ENCODE measurements at places on chromosomes 11 and 22.
A peak's percentile ranks its signal among the peaks of the same experiment; 100 is the strongest.

- DNase-seq, result peak; percentile 60
These were observed 2.6 kb upstream of the GCAT start for GRCh38 chr22:37804881-37805809.

DNA sequence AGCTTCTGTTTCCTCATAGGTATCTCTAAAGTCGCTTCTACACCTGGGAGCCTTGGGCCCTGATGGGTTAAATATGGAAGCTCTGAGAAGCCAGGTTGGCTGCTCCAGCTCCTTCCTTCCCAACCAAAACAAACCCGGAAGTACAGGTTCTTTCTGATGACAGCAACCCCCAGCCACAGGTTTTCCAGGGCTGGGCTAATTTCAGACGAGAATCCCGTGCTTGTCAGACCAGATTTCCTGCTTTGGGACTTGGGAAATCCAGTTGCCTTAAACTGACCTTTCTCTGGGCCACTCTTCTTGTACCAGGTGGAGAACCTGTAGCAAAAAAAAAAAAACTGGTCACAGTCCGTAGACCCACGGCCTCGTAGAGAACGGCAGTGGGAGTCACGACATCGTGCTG, 51.9 kb downstream of the RBX1 start:
- no peak for DNase-seq

- no peak for DNase-seq
These were observed 8.4 kb upstream of the SLC15A3 start for GRCh38 chr11:60960405-60960804.

DNA sequence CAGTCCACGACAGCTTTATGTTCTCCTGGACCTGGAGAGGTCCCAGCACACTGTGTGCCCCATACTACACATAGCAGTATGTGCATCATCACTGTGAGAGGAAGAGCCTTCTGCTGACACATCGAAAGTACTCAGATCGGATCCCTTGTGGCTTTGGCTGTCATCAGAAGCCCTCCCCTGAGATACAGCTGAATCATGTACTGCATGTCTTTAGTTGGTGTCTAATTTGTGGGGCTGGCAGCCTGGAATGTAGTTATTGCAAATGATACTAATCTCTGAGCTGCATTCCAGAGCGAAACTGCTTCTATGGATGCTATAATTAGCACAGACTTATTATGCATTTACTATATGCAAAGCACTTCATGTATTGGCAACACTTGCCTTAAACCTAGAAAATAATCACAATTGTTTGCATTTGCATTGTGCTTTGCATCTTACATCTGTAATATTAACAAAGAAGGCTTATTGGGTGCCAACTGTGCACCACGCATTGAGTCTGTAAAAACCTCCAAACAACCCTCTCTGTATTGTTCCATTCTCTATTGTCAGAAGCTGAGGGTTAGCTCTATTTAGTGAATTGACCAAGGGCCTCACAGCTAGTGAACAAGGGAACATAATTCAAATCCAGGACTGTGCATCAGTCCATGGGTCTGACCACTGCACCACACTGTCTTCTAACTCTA, 89.2 kb upstream of the CRTAM start:
- DNase-seq, result peak; percentile 41

DNA sequence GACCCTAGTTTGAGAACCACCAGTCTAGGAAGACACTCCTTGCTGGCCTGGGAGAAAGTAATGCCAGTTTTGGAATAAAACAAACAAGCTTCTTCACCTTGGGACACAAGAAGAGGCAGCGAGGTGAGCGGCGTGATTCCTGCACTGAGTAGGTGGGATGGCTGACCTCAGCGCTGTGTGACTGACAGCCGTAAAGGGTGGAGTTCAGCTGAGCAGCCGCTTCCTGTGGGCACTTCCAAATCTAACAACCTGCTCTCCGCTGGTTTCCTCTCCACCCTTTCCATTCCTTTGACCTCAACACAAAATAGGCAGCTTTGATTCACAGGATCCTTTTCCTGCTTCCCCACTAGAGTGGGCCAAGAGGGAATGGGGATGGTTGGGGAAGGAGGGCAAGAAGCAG, 45.8 kb downstream of the PC start:
- no peak for DNase-seq

- DNase-seq, result no peak
These were observed 145.2 kb downstream of the FBXO7 start for GRCh38 chr22:32619614-32620426.

- no peak for DNase-seq
These were observed 14.7 kb downstream of the SLC5A4 start for GRCh38 chr22:32240461-32240860.

DNA sequence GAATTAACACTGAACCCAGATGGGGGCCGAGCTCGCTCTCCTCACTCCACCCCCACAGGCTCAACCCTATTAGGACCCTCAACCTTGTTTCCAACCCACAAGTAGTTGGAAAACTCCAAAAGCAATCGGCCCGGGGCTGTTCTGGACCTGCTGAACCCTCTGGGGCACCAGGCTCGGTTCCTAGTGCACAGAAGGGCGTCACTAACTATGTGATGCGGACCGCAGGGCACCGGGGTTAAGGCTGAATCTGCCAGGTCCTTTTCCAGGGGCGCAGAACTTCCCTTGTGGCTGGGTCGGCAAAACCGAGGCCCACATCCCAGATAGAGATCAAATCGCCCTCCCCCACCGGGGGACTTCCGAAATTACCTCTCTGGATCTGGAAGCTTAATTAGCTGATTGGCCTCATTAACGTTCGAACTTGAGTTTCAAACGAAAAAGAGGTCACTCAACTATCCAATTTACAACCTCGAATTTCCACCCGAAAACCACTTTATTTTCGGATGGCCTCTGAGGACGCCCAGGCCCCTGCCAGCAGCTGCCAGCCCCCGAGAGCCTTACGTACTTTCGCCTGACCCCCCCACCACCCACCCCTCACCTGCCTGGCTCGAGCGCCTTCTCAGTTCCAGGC, 1.7 kb downstream of the SHANK2 start:
- no peak for DNase-seq

GRCh38 chr11:26571861-26572654, at the start of gene MUC15:
Gene MUC15, minus strand, starts transcription at chr11:26572263. Its CDS starts 5,169 bp downstream, at chr11:26567094.
- no peak for DNase-seq

DNA sequence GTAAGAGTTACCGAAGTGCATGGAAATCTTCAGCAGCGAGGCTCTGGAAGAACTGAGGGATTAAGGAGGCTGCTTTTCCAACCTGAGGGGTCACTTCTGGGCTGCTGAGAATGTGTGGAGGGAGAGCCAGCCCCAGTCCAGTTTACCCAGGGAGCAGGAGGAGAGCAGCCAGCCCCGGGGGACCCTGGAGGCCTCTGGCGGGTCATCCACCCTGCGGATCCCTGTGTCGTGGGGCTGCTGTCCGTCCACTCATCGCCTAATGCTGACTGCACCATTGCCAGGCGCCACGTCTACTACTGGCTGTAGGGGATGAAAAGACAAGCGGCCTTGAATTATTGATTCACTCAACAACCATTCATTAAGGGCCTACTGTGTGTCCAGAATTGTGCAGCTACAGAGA, 228.7 kb upstream of the TBCEL start:
- no peak for DNase-seq

- no peak for DNase-seq
These were observed 38.5 kb downstream of the CARD18 start for GRCh38 chr11:105100981-105101630.

GRCh38 chr22:35835998-35836691, 118.5 kb downstream of the APOL5 start:
- no peak for DNase-seq

DNA sequence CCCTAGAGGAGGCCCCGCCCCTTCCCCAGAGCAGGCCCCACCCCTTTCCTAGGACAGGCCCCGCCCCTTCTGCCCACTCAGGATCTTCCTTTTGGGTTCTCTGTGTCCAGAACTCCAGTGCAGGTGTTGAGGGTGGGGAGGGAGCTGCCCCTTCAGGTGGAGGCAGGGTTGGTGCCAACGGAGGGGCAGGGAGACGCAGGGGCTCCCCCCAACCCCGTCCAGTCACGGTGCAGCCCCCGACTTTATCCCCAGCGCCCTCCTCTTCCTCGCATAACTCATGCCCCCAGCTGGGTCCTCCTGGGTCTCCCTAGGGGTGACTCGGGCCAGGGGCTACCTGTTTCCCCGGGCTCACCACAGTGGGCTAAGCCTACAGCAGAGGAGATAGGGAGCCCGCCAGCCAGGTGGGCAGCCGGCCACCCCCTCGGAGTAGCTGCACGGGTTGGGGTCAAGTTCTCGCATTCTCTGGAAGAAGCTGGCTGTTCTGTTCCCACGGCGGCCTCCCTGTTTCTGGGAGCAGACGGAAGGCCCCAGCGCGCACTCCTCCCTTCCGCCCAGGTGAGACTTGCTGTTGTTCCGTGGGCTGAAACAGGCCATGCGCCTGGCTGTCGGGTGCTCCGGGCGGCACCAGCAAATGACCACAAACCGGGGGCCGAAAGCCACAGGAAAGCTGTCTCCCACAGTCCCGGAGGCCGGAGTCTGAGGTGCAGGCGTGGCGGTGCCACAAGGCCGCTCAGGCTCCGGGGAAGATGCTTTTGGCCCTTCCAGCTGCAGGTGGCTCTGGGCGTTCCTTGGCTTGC, 38.9 kb downstream of the MUC2 start:
- DNase-seq, result no peak

DNA sequence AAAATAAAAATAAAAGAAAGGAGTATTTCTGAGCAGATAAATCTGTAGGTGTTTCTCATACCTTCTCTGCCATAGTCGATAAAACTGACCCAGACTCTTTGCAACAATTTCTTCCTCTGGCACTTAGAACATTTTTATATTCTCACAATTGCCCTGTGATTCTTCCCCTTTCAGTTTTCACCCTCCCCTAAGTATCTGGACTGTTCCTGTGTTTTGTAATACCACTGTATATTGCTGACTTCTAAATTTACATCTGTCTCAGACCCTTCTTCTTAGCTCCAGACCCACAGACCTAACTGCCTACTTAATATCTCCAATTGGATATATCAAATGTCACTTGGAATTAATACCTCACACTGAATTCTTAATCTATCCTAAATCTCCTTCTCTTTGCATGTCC, 133.4 kb upstream of the DDI1 start:
- no peak for DNase-seq

DNA sequence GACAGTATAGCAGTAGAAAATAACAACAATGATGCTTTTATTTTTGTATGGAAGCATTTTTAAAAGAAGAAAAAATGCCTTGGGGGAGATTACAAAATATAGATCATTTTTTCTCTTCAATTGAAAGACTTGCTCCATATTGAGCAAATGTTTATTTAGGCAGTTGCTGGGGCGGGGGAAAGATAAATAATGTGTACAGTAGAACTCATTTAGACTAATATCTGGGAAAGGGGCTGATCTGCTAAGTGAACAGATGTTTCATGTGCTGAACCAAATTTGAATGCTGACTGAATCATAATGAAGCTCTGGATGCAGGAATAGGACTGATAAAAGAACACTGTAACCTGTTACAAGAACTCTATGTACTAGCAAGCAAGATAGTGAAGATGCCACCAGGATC, 457.1 kb upstream of the TENM4 start:
- DNase-seq, result no peak

- DNase-seq, result no peak
These were observed 37.7 kb upstream of the IGLL5 start for GRCh38 chr22:22849640-22850610.

- no peak for DNase-seq
These were observed 476.9 kb downstream of the MIAT start for GRCh38 chr22:27134315-27134701.

- no peak for DNase-seq
These were observed 91.3 kb downstream of the TSPAN18 start for GRCh38 chr11:44818110-44818509.
